ENCODE measurements at places on chromosomes 4 and X.

- DNase-seq = peak; percentile 93
These were observed at the start of gene C4orf51 for GRCh38 chr4:145679991-145680455. Gene C4orf51, plus strand, starts transcription at chr4:145680146. Its CDS starts 58 bp downstream, at chr4:145680204.

GRCh38 chr4:55087009-55087912 is 38.1 kb downstream of the KDR start:
- no peak for DNase-seq

- no peak for DNase-seq
These were observed 34.1 kb upstream of the SCML1 start for GRCh38 chrX:17703201-17703600.

- no peak for DNase-seq
These were observed 89.2 kb downstream of the DCTD start for GRCh38 chr4:182827954-182828353.

DNA sequence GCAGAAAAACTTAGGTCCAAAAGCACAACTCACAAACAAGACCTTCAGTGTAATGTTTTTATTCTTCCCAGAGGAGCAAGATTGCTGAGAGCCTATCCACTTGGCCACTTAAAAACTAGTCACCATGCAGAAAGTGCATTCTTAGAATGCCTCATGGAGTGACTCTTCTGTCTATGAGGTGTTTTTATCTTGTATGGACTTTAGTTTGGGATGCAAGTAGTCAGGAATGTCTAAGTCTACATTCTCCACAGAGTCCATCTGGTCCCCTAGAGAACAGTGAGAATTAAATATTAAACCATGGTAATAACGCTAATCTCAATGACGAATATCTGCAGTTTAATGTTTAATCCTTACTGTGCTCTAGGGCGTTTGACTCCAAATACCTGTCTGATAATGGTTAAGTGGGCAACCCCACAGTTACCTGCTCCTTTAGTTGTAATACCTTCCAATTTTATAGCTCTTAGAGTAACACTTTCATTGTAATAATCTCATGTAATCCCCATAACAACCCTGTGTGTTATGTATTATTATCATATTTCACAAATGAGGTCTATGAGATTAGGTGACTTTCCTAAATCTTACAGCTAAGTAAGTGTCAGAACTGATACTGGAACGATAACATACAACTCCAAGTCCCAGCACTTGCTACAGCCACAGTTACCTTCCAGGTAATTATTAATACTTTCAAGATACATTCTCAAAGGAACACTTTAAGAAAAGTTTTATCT is 235.6 kb upstream of the JADE1 start:
- DNase-seq = peak; percentile 82

GRCh38 chr4:9947168-9948062 is 73.9 kb downstream of the SLC2A9 start:
- no peak for DNase-seq

- no peak for DNase-seq
These were observed 415.1 kb downstream of the AFF2 start for GRCh38 chrX:148915474-148915873.

- DNase-seq = no peak
These were observed 84.7 kb downstream of the HPRT1 start for GRCh38 chrX:134544513-134545151.
